ENCODE measurements at places on chromosomes 16 and 17.

- no peak for DNase-seq
Measured at GRCh38 chr16:6969594-6969993, 363.1 kb upstream of the RBFOX1 start.

- no peak for DNase-seq
Measured at GRCh38 chr16:12627394-12627793, 176.3 kb downstream of the CPPED1 start.

DNA sequence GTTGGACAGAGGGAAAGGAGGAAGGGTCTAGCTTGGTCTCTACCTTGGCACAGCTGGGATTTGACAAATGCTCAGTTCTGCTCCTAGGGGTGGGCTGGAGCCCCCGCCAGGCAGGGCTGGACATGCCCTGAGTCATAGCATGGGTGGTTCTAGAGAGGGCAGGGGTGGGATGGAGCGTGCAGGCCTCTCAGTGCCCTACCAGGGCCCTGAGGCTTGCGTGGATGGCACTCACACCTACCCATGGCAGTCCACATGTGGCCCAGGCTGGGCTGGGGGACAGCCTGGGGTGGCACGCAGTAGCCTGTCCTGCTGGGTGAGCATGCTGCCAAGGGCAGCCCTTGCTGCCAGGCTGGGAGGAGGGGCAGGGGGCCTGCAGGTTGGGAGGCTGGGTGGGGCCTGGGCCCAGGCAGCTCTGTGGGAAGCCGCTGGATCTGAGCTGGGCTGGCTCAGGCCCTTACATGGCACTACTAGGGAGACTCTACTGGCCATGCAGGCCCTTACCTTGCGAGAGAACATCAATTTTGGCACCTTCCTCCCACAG lies 11.2 kb downstream of the DOC2B start:
- DNase-seq = no peak

GRCh38 chr16:79505344-79505743 lies 95.2 kb downstream of the MAF start:
- no peak for DNase-seq

DNA sequence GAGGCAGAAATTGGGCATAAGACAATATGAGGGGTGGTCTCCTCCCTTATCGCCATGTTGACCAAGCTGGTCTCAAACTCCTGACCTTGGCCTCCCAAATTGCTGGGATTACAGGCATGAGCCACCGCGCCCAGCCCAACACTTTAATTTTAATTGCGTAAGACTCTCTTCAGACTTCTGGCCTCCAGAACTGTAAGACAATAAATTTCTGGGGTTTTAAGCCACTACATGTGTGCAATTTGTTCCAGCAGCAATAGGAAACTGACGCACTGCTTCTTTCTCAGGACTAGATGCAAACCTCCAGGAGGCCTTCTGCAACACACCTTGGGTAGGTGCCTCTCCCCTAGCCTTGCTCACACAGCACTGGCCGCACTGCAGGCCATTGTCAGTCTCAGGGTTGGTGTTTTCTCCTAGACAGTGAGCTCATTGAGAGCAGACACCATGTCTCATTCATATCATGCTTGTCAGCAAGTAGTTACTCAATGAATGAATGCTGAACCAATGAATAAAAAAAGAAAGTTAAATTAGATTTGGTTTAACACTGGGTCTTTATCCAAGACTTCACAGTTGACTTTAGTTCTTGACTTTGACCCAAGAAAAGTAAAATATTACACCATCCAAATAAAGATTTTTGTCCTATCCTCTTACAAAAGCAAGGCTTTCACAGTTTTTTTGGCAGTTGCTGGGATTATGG lies 5.5 kb upstream of the ACSF2 start:
- no peak for DNase-seq

DNA sequence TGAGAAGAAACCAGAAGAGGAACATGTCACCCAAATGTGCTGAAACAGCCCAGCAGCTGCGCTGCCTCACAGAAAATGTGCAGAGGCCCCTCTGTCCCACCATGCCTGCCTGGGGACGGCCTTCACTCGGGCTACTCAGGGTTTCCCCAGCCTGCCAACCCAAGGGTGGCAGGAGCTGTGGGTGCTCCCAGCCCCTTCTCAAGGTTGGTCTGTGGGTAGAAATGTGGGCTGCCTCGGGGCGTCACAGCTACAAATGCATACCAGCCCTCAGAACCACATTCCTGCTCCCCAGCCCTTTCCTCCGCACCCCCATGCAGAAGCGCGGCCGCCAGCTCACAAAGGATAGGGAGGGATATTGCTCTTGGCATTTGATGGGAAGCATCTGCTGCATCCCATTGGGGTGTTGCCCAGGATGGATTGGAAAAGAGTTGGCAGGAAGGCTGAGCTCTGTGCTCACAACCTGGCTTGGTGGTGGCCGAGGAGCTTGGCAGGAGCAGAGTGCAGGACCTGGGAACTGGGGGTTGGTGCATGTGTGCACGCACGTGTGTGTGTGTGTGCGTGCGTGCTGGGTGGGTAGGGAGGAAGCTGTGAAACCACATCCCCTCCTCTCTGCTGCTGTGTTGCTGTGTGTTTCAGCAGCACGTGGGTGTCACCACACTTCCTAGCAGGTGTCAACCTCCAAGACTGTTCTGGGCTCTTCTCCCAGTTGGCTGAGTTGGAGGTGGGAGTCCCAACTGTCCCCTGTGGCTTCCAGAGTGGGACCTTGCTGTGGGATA lies 304.4 kb downstream of the SEC14L1 start:
- DNase-seq = no peak

DNA sequence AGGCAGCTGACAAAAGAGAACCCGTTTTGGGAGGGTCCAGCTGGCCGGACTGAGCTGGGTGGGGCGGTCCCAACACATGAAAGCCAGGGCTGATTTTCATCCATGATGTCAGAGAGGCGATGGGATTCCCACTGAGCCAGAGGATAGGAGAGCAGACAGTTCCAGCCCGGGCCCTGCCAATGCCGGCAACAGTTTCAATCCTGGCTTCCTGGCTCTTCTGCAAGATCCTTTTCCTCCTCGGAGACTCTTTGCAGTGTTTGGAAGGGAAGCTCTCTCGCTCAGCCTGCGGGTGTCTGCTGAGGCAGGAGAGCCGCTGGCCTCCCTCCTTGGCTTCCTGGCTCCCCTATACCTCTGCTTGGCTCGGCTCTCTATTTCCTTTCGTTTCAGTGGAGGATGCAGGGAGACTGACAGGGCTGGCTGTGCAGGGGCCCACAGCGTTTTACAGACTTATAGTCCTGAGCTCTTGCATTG lies 145.5 kb upstream of the SOX9 start:
- no peak for DNase-seq

DNA sequence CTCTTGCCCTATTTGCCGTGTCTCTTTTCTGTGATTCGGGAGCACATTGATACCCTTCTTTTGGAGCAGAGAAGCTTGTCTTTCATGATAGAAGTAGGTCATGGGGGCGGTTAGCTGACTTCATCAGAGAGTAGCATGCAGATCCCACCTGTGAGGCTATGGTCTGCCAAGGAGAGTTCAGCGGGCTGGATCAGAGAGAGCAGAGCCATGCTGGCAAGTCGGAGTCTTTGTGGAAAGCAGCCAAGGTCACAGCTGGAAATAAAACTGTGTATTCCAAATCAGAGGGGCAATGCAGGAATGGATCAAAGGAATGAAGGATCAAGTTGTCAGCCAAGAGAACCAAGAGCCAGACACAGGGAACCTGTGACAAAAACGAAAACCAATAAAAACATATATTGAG lies 595.9 kb downstream of the WWOX start:
- no peak for DNase-seq

DNA sequence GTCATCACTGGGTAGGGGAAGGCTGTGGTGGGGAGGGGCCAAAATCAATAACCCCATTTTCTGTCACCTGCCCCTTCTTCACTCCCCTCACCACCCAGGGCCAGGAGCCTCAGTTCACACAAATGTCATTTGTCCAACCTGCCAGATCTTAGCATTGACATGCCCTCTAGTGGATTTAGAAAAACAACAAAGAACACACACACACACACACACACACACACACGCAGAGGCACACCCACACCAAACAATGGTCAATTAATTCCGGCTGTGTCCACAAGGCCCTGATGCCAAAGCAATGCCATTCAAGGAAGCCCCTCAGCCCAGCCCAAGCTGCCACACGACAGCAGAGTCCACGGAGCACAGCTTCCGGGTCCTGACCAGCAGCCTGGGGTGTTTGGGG lies 68.4 kb downstream of the NOG start:
- no peak for DNase-seq

GRCh38 chr16:69542974-69543373 lies 22.8 kb upstream of the NFAT5 start:
- no peak for DNase-seq

All from NCI-H187 (cell line).